Suppressor macrophage (primary cell): ENCODE measurements at places on chromosomes 3 and 15.

GRCh38 chr15:61921093-61921492 lies 139.2 kb downstream of the VPS13C start:
- DNase-seq, result no peak

DNA sequence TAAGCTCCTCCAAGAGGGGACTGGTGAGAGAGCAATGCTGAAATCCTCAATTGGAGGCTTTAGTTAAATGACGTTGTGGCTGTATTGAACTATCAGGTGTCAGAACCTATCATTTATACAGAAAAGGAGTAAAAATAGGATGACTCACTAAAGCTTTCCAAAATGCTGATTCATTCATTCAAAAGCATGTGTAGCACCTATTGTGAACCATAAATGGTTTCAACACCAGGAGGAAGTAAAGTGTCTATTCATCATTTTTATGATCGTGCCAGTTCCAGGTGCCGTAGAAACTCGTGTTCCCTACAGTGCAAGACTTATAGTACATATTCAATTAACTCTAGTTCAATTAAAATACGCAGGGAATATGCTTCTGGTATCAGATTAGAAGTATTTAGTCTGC lies 66.5 kb upstream of the ARRDC4 start:
- DNase-seq, result no peak

DNA sequence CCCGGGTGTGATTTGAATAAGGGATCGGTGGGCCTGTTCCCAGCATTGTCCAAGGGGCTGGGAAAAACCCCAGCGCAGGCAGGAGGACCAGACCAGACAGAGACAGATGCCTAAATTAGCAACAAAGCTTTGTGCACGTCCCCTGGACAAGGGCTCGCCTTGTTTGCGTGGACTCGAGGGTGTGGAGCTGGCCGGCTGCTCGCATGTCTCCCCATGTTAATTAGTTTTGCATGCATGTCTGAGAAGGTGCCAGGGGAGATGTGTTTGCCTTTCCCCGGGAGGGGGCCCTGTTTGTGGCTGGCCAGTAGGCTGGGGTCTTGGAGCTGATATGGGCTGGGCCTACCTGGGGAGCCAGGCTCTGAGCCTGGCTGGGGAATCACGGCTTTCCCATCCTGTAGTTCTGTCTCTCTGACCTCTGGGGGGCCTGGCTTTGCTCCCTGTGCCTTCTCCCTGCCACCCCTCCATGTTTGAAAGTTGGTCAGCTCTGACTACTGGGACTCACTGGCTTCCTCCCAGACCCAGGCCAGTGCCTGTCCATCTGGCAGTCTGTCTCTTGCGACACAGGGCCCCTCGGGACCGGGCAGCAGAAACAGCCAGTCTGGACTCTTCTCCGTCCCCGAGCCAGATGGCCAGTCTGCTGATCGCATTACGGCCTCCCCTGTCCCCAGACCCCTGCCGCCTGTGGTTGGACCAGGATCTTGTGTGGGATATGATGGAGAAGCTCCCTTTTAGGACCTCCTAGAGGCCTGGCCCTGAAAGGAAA lies 55.4 kb upstream of the POLG start:
- no peak for DNase-seq

DNA sequence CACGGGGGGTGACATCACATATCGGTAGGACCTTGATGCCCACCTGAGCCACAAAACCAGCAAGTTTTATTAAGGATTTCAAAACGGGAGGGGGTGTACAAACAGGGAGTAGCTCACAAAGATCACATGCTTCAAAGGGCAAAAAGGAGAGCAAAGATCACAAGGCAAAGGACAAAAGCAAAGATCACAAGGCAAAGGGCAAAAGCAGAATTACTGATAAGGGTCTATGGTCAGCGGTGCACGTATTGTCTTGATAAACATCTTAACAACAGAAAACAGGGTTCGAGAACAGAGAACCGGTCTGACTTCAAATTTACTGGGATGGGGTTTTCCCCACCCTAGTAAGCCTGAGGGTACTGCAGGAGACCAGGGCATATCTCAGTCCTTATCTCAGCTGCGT lies 143.5 kb upstream of the LPP start:
- no peak for DNase-seq

- no peak for DNase-seq
These were observed 161.5 kb downstream of the FEZF2 start for GRCh38 chr3:62211675-62212429.

DNA sequence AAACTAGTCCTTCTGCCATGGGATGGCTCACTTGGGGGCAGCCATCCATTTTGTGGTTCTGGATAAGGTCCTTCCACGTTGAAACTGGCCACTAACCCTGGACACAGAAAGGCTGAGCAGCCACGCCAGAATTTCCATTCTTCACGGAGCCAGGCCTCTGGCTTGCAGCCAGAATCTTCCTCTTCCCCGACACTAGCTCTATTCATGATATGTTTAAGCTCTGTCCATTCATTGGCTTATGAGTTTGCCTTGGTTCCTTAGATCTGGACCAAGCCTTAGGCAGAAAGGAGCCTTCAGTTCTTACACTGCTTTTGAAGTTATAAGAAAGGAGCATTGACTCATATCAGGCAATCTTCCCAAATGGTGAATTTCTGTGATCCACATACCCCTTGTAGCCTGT lies 288.4 kb upstream of the GOLGA6L4 start:
- no peak for DNase-seq

- DNase-seq, result no peak
These were observed 176.2 kb upstream of the TOPAZ1 start for GRCh38 chr3:44065311-44066094.

GRCh38 chr3:183464480-183464879 lies 36.1 kb upstream of the MCF2L2 start:
- no peak for DNase-seq

GRCh38 chr3:81760215-81760614 lies 1.2 kb downstream of the GBE1 start:
- DNase-seq, result no peak

DNA sequence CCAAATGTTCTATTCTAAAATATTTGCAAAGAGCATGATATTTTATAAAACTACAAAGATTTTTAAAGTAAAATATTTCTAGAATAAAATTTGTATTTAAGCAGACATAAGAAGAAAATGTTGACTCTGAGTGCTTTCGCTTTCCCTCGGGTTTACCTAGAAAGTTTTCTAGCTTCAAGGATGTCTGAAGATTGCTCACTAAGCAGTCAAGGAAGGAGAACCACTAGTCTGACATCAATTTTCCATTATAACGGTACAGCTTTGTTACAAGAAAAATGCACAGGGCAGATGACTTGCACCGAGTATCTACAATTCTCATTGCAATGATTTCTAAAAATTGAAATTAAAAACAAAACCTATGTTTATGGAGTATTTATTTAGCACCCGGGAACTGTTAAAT lies 14.2 kb downstream of the GPR15 start:
- DNase-seq, result no peak

DNA sequence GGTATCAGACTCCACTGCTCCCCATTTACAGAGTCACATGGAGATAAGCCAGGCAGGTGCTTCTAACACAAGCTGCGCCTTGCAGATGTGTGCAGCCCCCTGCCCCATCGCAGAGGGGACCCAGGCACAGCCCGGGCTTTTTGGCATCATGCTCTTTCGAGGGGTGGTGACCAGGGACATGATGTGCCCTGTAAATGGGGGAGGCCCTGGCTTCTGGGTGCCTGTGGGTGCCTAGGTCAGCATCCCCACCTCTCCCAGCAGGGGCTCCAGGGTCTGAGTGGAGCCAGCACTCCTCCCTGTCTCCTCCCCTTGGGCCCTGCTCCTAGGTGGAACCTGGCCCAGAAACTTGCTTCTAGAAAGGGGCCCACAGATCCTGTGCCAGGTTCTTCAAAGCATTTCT lies 15.2 kb downstream of the TRPM1 start:
- no peak for DNase-seq

DNA sequence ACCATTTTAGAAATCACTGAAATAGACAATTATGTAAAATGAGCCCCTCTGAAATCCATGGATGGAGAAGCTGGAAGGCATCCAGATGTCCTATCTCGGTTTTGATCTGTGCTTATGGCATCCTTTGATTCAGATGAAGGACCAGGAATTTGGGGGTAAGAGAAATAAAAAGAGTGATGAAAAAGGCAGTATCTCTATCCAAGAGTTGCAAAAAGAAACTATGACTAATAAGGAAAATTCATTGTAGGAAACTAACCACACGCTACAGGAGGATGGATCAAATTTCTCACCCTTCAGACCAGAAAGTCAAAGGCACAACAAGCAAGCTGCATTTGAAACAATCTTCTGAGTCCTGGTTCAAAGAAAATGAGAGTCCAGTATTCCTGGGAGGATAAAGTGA lies 34.8 kb downstream of the SRGAP3 start:
- no peak for DNase-seq

GRCh38 chr15:99925661-99926461 lies 192.6 kb upstream of the LYSMD4 start:
- peak; percentile 66 for DNase-seq

- peak; percentile 12 for DNase-seq
These were observed 2.6 kb downstream of the GMPS start for GRCh38 chr3:155872904-155873646.

GRCh38 chr3:165682734-165683133 lies 154.5 kb downstream of the BCHE start:
- DNase-seq, result no peak

- no peak for DNase-seq
These were observed 182.3 kb upstream of the LINGO1 start for GRCh38 chr15:77815015-77815414.

GRCh38 chr3:195291121-195291520 lies 20.2 kb upstream of the XXYLT1 start:
- no peak for DNase-seq

DNA sequence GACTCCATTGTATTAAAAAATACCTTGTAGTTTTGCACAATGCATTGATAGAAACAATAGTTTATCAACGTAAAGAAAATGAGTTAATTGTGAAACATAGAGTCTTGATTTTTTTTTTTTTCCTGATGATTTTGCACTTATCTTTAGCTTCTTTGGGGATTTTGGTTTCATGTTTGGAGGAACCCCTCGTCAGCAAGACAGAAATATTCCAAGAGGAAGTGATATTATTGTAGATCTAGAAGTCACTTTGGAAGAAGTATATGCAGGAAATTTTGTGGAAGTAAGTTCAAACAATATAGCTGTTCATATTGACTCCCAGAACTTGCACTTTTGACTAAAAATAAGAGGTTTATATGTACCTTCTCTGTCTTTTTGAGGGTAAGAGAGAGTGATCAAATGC lies 7.0 kb downstream of the DNAJB11 start:
- peak; percentile 59 for DNase-seq

- DNase-seq, result no peak
These were observed 35.4 kb upstream of the ESYT3 start for GRCh38 chr3:138398791-138399575.

DNA sequence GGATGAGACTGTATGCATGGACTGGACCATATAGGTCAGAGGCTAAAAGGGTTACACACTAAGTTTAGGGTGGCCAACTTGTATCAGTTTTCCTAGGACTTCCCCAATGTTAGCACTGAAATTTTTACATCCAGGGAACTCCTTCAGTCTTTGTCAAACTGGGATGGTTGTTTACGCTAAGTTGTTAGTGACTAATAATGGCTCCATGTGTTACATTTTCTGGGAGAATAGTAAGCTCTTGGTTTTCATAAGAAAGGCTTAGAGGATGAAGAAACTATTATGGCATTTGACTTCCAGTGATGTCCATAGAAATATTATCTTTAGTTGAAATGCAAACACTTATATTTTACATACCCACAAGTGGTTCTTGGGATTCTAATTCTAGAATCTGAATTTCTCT lies 57.9 kb upstream of the ST3GAL6 start:
- DNase-seq, result no peak

DNA sequence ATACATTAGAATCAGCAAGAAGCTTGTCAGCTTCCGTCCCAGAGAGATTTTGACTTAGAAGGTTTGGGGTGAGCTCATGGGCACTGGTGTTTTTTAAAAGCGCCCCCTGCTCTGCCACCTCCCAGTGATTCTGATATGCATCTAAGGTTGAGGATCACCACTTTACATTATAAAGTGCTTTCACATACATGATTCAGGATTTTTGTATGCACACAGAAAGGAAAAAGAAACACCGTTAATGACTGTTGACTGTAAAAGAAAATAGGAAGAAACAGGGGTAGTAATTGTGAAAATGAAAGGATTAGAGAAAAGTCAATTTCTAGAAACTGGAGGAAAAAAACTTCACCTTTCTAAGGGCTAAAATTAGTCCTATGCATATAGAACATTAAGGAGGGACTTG lies 104.9 kb upstream of the ZBED2 start:
- no peak for DNase-seq

- DNase-seq, result no peak
These were observed at the start of gene SSUH2 for GRCh38 chr3:8644748-8645390. Gene SSUH2 (minus strand): TSS chr3:8644798. CDS start chr3:8644758, 40 bp downstream.

DNA sequence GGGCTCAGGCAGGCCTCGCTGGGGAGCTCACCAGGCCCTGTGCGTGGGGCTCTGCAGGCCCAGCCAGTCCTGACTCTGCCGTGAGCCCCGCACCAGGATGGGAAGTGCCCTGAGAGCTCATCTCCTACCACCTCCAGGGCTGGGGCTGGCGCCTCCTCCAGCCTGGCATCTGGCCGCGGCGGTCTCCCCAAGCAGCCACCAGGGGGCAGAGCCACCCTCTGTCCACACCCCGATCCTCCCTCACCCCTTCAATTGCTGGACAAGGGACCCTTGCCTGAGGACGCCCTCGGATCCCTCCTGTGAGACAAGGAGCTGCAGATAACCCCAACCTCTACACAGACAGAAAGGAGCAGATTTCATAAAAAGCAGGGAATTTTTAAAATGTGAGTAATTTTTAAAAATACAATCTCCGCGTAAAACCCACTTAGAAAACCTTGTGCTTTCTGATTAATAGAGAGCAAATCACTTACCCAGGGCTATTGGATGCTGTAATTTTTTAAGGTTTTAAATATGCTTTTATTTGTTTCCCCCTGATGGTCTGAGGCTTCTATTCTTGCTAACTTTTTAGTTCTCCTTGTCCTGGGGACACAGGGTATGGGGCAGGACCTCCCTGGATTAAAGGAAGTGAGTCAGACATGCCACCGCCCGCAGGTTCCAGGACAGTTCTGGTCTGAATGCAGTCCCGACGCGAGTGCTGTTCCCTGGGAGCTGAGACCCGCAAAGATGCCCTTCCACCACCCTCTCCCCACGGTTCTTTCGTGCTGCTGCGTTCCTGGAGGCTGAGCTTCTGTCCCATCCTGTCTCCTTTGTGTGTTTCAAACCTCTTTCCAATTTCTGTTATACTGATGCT lies 52.3 kb upstream of the CHRNA7 start:
- peak; percentile 58 for DNase-seq

- DNase-seq, result no peak
These were observed 93.4 kb downstream of the KCNMB2 start for GRCh38 chr3:178629430-178630178.

DNA sequence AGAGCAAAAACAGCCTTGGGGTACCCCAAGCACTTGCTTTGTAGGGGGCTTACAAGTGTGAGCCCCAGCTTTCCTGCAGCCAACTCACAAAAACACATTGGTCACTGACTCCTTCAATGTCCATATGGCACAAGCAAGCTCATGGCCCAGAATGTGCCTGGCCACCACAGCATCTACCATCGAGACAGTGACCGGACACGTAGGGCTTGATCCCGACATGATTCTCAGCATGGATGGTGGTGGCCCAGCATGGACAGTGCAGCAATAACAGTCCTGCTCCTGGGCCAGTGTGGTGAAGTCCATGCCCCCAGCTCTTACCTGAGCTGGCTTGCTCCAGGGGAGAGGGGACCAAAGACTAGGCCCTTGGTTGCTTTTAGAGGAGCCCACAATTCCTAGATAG lies 6.0 kb downstream of the UNC45A start:
- no peak for DNase-seq

- DNase-seq, result no peak
These were observed 67.9 kb upstream of the CCDC54 start for GRCh38 chr3:107309312-107309711.

GRCh38 chr3:54046641-54047214 lies 75.6 kb upstream of the CACNA2D3 start:
- DNase-seq, result no peak
